ELR (cell line): ENCODE measurements at places on chromosomes 2 and 18.

- peak; percentile 86 for DNase-seq
These were observed 8.2 kb downstream of the GDF7 start for GRCh38 chr2:20674974-20675679.

- DNase-seq = peak; percentile 66
These were observed 75.3 kb downstream of the VSNL1 start for GRCh38 chr2:17615728-17616351.

GRCh38 chr2:70685771-70686171, 82.2 kb downstream of the ADD2 start:
- DNase-seq = no peak

DNA sequence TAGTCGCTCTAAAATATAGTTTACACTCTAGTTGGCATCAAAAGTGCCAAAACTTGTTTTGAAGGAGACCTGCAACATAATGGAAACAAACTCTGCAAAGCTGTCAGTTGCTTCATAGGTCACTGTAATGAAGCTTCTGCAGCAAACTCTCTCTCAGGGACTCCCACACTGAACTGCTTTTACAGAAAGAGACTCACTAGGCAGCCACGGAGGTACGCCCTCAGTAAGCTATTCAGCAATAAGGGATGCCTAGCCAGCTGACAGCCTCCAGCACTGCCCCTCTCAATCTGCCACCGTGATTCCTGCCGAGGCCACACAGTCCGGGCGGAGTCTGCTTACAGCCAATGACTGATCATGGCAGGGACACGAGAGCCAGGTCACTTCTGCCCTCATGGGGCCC, 51.1 kb downstream of the COLEC12 start:
- DNase-seq = no peak

- no peak for DNase-seq
These were observed 379.4 kb downstream of the RIT2 start for GRCh38 chr18:42736074-42736473.

DNA sequence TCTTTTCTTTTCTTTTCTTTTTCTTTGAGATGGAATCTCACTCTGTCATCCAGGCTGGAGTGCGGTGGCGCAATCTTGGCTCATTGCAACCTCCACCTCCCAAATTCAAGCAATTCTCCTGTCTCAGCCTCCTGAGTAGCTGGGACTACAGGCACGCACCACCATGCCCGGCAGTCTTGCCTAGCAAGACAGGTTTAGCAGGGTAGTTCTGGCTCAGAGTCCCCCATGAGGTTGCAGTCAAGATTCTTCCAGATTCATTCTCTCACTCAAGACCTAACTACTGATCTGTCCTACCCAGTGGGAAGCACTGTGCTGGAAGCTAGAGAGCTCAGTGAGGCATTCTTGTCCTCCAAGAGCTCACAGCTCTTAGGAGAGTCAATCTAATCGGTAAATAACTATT, 17.6 kb upstream of the ZAP70 start:
- no peak for DNase-seq

GRCh38 chr2:19942199-19942598, 40.4 kb upstream of the TTC32 start:
- DNase-seq = no peak

DNA sequence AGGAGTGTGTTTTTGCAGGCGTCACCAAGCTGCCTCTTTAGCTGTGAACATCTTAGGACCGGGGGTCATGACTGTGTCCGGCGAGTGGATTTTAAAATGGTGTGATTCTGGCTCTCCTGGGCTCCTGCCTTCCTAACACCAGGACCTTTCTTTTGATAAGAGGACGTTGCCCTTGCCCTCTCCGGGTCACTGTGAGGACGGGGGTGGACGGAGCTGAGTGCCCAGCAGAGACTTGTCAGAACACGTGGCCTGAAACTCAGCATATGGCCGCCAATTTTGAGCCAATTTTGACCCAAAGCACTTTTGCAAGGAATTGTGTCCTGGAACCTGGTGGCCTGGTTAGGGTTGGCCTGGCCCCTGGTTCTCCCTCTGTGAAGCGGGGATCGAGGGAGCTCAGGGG, 40.2 kb downstream of the RTP5 start:
- no peak for DNase-seq

DNA sequence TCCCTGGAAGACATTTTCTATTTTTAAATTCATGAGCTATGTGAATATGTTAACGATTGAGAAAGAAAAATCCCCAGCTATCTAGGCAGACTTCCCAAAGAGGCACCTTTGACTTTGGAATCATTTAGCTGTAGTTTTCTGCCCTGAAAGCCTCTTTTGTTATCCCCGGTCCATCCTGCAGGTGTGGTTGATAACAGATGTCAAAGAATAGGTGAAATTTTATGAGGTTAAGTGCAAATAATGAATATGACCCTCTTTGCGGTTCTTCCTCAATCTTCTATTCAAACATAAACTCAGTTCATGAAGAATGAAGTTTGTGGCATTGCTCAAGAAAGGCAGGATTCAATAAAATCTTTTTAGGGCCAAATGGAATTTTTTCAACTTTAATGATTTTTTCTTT, 51.6 kb upstream of the ATP8B1 start:
- DNase-seq = no peak

DNA sequence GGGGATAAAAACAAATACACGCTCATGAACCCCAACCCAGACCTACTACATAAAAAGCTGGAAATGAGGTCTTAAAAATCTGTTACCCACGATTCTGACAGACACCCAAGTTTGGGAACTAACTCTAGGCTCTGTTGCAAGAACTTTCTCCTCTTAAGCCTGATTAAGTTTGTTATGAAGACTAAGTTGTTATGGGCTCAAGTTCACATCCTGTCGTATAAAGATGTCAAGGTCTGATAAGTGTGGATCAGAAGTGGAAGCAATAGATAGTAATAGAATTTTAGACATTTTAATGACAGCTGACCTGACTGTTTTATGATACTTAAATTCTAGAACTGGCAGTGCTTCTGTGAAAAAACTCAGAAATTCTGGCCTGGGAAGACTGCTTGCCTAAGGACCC, 43.2 kb downstream of the LPIN2 start:
- DNase-seq = no peak

DNA sequence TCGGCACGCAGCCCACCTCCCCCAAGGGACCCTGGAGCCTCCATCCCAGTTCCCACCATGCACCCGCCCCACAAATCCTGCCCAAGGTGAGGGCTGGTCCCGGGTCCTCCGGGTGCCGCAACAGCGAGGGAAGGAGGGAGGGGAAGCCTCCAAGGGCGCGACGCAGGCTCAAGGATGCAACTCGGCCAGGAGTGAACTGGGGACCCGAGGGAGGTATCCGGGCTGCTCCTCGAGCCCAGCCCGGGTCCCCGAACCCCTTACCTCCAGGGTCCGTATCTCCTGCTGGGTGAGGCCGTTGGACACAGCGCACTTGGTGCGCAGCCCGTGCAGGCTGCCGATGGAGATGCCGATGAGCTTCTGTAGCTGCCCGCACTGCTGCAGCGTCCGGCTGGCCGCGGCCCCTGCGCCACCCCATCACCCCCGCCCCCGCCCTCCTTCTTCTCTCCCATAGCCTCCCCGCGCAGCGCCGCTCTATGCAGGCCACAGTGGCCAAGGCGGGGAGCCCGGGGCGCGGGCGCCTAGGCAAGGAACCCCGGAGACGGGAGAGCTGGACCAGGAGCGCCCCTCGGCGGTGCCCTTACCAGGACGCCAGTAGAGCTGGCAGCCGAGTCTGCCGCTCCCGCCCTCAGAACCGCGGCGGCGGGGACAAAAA, 124.1 kb downstream of the ANKRD30BL start:
- peak; percentile 19 for DNase-seq

GRCh38 chr2:223626716-223627115, 24.6 kb upstream of the SCG2 start:
- peak; percentile 83 for DNase-seq
